NCI-H2171 (cell line): ENCODE measurements at places on chromosomes 3 and 15.

GRCh38 chr3:87179642-87180041, 47.5 kb upstream of the CHMP2B start:
- DNase-seq: no peak

DNA sequence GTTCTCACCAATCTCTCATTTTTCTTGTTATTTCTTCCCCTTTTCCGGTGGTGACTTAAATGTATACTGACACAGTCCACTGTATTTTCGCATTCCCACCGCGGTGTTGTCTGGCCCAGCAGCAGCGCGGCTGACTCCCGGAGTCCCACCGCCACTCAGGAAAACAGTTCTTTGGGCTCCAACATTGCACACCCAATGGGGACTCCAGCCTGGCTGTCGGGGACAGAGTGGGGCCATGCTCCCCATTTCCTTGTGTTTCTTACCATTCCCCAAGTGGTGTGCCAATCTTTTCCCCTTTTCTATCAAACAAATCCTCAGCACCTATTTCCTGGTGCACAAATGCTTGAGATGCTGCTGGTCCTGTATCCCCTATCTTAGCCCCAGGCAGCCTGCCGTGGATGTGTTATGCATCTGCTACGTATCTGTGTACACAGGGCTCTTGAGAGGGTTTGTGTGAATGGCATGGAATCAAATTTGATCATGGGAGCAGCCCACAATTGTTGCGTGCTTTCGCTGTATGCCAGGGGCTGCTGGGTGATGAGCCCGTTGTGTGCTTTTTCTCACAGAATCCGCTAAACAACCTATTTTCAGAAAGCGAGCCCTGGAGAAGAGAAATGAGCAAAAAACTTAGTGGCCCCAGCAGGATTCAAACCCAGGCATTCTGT, 219.1 kb upstream of the RGMA start:
- no peak for DNase-seq

DNA sequence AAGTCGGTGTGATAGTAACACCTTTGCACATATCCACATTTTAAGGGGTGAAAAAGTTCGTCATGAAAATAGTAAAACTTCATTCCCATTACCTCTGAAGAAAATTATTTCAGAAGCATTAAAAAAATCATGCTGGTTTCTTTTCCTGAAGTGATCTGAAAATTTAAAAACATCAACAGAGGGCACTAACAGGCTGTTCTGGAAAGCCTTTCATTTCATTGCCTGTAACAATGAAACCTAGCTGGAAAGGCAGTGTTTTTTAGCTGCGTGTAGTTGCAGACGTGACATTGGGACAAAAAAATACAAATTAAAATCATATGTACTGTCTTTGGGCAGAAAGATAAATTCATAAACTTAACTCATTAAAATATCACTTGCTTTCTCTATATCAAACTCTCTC, 993.8 kb downstream of the GBE1 start:
- DNase-seq: no peak

DNA sequence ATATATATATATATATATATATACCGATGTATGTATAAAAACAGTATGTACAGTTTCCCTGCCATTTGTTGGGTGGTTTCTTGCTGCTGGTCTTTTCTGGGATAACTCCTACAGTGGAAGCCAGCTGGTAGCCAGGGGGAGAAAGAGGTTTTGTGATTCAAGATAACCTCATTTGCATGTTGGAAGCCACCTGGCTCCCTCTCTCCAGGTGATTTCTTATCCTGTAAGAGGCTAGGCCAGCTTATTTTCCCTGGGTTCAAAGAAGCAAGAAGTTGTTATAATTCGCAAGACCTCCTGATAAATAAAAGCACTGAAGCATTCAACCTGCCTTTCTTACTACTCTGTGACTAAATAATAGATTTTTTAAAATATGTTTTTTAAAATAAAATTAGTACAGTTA, 443.3 kb downstream of the VGLL3 start:
- DNase-seq: peak; percentile 10

DNA sequence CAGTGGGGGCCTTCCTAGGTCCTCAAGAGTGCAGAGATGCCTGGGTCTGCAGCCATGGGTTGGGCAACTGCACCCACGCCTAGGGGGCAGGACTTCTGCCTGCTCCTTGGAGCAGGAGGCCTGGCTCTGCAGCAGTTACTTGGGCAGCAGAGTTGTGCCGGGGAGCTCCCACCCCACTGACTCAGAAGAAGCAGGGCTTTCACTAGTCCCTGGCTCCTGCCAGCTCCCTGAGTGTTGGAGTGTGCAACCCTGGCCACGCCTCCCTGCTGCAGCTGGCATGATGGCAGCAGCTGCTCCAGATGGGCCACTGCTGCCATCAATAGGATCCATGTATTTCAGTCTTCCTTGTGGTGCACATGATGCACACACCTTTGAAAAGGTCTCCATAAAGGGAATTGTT, 40.6 kb upstream of the KCNH8 start:
- no peak for DNase-seq

DNA sequence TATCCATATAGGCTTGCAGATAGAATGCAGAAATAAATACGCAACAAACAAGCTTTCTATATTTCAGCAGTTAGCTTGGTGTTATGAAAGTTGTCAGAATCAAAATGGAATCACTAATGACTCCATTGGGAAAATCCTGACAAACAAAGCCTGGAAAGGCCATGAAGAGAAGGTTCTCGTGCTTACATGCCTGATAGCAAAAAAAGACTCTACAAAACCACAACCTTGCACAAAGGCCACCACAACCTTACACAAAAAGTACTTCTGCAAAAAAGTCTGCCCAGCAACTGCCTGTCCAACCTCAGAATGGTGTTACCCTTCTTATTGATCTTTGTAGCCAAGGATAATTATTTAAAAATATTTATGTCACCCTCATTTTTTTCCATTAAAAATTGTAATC, 14.4 kb upstream of the PLSCR1 start:
- DNase-seq: no peak

DNA sequence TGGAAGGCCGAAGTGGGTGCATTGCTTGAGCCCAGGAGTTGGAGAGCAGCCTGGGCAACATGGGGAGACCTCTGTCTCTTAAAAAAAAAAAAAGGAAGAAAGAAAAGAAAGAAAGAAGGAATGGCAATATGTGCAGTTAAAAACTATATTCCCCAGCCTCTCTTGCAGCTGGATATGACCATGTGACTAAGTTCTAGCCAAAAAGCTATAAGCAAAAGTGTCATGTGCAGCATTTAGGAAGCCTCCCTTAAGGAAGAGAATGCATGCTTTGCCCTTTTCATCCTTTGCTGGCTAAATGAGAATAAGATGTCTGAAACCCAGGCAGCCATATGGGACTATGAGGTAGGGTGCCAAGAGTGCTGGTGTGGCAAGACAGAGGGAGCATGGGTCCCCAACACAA, 21.8 kb downstream of the CYP19A1 start:
- no peak for DNase-seq

GRCh38 chr3:133712017-133712416, 34.2 kb upstream of the TF start:
- DNase-seq: no peak

GRCh38 chr3:10516544-10517452, 11.4 kb upstream of the ATP2B2 start:
- DNase-seq: no peak

DNA sequence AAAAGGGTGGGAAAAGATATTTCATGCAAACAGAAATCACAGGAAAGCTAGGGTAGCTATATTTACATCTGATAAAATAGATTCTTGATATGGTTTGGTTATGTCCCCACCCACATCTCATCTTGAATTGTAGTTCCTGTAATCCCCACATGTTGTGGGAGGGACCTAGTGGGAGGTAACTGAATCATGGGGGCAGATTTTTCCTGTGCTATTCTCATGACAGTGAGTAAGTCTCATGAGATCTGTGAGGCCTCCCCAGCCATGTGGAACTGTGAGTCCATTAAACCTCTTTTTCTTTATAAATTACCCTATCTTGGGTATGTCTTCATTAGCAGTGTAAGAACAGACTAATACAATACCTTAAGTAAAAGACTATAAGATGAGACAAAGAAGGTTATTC, 558.1 kb downstream of the RSL24D1 start:
- no peak for DNase-seq

- no peak for DNase-seq
These were observed 184.7 kb downstream of the PLCH1 start for GRCh38 chr3:155560135-155560534.

DNA sequence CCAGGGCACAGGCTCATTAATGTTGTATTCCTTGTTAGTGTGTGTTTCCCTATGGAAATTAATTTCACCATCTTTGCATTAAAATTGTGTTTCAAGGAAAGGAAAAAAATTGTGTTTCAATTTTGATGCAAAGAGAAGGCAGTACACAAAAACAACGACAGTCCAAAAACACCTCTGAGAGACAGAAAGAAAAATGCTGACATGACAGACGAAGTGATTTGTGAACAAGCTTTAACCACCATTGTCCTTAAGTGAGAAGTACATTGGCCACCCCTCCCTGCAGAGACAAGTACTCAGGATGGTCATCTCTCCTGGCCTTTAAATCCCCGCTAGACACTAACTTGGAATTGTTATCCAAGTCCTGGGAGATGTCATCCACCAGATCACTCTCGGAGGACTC, 50.2 kb upstream of the MTMR10 start:
- no peak for DNase-seq

GRCh38 chr3:183301937-183302580, 49.0 kb downstream of the B3GNT5 start:
- DNase-seq: no peak

GRCh38 chr15:39586387-39587095, 5.7 kb downstream of the THBS1 start:
- no peak for DNase-seq

DNA sequence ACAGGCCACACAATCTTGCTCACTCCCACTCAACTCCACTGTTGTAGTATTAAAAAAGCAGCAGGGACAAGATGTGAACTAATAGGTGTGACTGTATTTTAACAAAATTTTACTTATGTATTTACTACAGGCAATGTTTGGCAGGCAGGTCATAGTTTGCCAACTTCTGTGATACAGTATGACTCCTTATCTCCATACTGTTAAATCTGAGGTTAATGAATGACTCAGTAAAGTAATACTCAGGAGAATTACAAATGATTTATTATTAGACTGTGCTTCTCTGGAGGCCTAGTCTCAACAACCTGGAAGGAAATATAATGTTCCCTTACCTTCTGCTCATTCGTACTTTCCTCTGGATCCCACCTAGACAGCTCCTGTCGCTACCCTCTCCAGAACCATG, 258.6 kb upstream of the KCNMB2 start:
- DNase-seq: no peak

DNA sequence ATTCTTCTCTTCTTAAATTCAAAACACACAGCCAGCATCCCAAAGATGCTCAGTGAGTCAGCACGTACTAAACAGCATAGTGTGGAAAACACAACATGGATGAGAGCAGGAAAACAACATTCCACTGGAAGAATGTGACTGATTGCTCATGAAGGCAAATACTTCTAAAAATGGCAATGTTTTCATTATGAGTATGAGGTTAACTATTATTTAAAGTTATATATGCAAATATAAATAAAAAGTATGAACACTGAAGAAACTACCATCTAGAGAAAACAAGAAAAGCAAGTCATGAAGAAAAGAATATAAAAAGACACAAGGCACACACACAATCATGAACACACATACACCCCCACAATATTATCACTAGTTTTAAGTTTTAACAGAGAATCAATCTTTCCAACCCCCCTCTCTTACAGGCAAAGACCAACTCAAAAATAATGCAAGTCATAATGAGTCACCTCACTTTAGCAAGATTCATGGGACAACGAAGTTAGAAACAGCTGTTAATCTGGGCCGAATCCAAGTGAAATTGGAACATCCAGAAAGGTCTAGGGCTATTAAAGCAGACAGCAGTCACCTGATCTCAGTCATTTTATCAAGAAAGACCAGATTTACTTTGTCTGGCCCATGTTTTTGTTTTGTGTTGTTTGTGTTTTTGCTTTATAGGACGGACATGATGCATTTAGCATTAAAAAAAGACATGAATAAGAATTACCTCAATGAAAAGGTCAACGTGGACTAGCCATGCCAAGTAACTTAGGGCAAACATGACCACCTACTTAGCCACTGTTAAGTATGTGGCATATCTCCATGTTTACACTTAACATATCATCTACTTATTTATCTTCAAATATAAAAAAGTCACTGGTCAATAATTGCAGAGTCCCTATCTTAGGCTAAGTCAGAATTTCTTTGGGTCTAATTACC, 18.1 kb downstream of the GBE1 start:
- DNase-seq: no peak

DNA sequence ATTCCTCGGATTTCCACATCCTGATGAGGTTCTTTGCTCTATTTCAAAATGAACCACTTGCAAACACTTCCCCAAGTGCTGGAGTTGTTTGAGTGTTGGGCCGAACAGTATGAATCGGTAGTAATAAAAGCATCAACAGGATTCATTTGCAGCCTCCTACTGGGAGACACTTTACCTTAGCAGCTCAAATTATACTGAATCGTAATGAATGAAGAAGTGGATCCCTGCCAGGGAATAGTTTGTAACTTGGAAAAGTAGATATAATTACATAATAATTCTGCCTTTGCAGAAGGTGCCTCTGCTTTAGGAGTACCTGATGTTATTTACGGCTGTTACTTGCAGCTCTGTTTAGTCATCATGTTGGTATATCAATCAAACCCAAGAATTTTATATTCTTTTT, 669.1 kb downstream of the CADM2 start:
- DNase-seq: no peak

DNA sequence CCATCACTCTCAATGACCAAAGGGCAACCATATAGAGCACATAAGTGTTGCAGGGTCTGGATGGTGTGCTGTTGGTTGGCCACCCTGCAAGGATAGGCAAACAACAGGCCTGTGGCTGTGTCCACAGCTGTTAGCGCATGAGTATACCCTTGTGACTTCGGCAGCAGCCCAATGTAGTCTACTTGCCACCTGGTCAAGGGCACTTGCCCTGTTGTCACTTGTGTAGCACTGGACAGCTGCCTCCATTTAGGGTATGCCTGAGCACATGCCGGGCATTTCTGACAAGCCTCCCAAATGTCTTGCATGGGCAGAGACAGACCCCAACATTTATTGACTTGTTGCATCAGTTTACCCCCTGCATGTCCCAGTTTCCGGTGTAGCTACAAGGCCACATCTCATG, 12.8 kb downstream of the CCRL2 start:
- DNase-seq: no peak

- no peak for DNase-seq
These were observed 167.0 kb upstream of the ANKRD28 start for GRCh38 chr3:15964605-15965442.

DNA sequence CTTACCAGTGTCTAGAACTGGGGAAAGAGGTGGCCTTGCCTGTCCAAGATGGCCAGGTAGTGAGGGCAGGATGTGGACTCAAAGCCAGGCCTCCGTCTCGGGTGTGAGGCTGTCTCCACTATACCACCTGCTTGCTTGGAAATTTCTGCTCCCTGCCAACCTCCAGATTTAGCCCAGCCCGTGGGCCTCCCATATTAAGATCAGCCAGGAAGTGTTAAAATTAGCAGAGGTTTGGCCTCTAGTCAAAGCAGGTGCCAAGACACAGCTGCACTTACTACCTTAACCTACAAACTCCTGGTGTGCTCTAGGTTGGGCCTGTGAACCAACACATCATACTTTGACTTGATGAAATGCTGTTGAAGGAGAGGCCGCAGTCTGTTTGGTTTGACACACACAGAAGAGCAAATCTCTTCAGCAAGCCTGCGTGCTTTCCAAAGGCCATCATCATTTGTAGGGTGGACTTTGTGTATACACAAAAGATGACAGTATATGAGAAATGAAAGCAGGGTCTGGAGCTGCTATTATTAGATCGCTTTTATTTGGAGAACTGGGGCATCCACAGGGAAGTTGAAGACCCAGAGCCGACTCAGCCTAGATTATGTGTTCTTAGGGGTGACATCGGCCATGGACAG, 206.5 kb downstream of the XXYLT1 start:
- no peak for DNase-seq
